Hematopoietic multipotent progenitor cell treated with erythropoietin and hydrocortisone succinate and interleukin-3 and kit ligand, for 15 days (in vitro differentiated cells): ENCODE measurements at places on chromosomes 7 and 10.

GRCh38 chr7:91850455-91850854 is 30.0 kb downstream of the MTERF1 start:
- DNase-seq = no peak

DNA sequence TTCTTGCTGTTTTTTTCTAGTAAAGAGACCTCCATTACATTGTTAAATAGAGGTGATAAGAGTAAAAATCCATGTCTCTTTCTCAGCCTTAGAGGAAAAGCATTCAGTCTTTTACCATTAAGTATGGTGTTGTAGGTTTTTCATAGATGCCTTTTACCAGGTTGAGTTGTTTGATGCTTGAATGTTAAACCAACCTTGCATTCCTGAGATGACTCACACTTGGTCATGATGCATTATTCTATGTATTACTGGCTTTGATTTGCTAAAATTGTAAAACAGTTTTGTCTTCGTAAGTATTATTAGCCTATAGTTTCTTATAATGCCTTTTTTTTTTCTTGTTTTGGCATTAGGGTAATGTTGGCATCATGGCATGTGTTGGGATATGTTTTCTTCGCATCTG is 90.0 kb downstream of the ANKRD61 start:
- no peak for DNase-seq

- no peak for DNase-seq
Observed at GRCh38 chr7:4748231-4748681, 27.2 kb upstream of the AP5Z1 start.

- no peak for DNase-seq
Observed at GRCh38 chr10:10886861-10887531, 130.7 kb upstream of the CELF2 start.

DNA sequence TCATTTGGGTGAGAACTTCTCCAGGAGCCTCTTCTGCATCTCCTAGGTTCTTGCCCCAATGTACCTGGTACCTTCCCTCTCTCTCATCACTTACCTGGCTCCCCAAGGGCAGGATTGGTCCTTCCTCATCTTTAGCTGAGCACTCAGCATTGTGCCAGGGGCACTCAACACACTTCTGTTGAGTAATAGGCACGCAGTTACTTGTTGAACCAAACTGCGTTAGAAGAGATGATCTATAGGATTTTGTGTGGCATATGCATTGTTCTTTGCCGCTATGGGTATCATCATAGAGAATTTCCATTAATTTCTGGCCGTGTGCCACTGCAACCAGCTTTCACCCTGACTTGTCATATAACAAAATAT is 16.4 kb downstream of the TBXAS1 start:
- no peak for DNase-seq

- DNase-seq = peak; percentile 60
Observed at GRCh38 chr7:100119970-100120732, 717 bp downstream of the CNPY4 start.

DNA sequence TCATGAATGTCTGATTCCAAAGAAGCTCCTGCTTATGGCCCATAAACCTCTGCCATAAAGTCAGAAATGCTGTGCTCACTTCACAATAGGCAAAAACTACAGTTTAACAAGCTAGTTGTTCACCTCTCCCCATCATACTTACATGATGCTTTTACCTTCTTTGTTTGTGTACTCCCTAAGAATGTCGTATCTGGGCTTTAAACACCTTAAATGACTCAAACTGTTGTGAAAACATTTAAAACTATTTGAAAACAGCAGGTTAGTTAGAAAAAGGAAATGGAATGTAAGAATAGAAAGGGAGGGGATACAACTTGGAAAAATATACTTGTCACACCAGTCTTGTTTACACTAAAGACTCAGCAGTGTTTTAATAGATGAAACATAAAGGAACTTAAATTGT is 128.2 kb upstream of the AGR3 start:
- no peak for DNase-seq

GRCh38 chr10:115951242-115951641 is 321.8 kb downstream of the GFRA1 start:
- no peak for DNase-seq

- no peak for DNase-seq
Observed at GRCh38 chr10:32054094-32054493, 2.1 kb downstream of the KIF5B start.

- DNase-seq = no peak
Observed at GRCh38 chr10:97131181-97131628, 54.6 kb downstream of the SLIT1 start.

DNA sequence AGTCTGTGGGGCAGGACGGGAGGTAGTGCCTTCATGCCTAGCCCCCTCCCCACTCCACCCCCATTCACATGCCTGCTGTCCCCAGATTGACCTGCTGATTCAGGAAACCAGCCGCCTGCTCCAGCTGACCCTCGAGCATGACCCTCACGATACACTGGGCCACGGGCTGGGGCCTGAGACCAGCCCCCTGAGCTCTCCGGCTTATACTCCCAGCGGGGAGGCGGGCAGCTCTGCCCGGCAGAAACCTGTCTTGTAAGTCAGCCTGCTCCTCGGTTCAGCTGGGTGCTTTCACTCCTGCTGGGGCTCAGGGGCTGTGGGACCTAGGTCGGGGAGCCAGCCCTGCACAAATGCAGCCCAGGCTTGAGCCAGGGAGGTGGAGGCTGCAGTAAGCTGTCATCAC is 22.4 kb downstream of the LIMK1 start:
- DNase-seq = no peak

DNA sequence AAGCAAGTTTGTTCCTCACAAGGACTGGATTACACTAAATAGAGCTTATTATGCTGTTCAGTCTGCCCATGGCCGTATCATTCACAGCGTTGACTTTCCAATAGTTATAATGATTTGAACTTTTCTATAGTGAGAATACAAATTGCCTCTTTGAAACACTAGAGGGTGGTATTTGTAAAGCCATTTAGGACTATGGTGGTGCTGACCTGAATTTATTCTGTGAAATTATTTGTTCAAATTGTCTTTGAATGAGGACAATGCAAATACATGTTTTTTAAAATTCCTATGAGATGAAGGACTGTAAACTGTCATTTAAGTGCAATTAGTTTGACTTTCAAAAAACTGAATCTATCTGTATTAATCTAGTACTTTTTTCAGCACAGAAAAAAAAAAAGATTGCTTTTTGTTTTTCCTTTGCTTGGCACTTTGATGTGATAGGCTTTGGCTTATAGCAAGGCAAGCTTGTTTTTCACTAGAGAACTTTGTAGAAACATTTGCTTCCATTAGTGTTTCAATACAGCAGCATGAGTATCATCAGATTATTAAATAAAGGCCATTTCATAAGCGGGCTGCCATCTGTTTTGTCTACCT is 122.7 kb upstream of the TMEM229A start:
- no peak for DNase-seq
